ENCODE measurements at places on chromosomes 3 and 15. TPM values are rescaled to one million over a fixed set of nuclear protein-coding genes. Genes with fewer than 3 reads are reported as not detected.

DNA sequence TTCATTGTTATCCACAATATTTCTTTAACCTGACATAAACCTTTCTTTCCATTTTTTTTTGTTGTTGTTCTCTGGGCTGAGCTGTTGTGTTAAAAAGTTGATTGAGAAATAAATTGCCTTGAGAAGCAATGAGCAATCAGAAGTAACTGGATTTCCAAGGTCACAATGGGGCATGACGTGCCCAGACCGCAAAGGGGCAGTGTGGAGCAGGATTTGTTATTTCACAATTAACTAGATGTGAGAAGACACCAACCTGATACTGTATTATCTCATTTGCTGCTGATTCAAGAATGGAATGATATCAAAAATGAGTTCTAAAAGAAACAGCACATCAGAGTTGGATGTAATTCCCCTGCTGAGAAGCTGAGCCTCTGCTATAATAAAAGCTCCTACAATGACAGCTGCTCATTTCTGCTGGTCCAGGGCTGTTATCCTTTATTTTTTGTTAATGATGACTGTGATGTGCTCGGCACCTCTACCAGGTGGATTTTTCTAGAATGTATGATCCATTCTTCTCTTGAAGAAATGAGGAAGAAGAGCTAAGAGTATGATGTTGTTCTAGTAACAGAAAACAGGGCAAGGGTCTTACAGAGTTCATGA is 28.1 kb downstream of the CPNE4 start:
- DNase-seq, result peak; percentile 16
- H3K4me1 ChIP-seq, result no peaks in the 10 kb centered on the region
- no peaks in the 10 kb centered on the region for H3K27me3 ChIP-seq

DNA sequence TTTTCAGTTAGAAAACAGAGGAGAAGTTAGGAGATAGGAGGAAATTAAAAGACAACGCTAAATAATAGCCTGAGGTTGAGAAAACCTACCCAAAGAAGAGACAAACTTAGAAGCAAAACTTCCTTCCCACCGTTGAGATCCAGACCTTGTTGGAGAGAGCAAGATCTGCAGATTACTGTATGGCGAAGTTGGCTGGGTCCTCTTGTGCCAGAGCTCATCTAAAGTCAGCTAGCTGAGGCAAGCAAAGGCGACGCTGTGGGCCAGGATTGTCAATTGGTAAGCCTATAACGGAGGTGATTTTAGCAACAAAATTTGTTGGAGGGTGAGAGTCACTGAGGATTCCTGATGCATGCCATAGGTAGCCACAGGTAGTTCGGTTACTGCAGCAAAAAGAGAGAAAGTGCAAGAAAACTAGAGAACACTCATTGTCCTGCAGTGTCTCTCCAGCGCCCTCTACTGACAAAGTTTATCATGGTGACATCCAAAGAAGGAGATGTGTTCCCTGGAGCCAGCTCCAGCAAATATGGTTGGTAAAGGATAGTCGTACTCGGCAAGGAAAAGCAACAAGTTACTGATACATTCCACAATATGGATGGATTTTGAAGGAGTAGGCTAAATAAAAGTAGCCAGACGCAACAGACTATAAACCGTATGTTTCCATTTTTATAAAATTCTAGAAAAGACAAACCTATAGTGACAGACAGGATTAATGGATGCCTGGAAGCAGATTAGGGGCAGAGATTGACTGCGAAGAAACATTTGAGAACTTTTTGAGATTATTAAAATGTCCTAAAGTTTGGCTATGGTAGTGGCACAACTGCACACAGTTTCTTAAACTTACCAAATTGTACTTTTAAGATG is 9.8 kb upstream of the OR5K4 start:
- no peak for DNase-seq
- H3K36me3 ChIP-seq, result no peaks in the 10 kb centered on the region
- no peaks in the 10 kb centered on the region for H3K27me3 ChIP-seq

- H3K4me1 ChIP-seq, result peaks cover 16% of the 10 kb centered on the region
- H3K4me3 ChIP-seq, result no peak overlapping the region
- no peaks in the 10 kb centered on the region for H3K36me3 ChIP-seq
- no peaks in the 10 kb centered on the region for H3K27me3 ChIP-seq
- no peak overlapping the region for H3K27ac ChIP-seq
Measured at GRCh38 chr3:119364401-119364800, 70.2 kb downstream of the ARHGAP31 start.

- no peaks in the 10 kb centered on the region for H3K27me3 ChIP-seq
- no peaks in the 10 kb centered on the region for H3K36me3 ChIP-seq
- no peak for DNase-seq
- H3K4me1 ChIP-seq, result no peaks in the 10 kb centered on the region
- no peak overlapping the region for H3K27ac ChIP-seq
Measured at GRCh38 chr3:48422272-48422671, 7.6 kb downstream of the PLXNB1 start.

The CCNB2 gene
- total RNA-seq, result 1.2 TPM

The PCOLCE2 gene
- 105 TPM for total RNA-seq

The GABRB3 gene
- 3.9 TPM for total RNA-seq

The RAD54L2 gene
- 33.0 TPM for total RNA-seq

Data from tibial nerve (tissue), 4 donors.